ENCODE measurements at places on chromosomes 5 and 9.

GRCh38 chr5:117149312-117149711, 574.7 kb upstream of the SEMA6A start:
- no peak for DNase-seq

DNA sequence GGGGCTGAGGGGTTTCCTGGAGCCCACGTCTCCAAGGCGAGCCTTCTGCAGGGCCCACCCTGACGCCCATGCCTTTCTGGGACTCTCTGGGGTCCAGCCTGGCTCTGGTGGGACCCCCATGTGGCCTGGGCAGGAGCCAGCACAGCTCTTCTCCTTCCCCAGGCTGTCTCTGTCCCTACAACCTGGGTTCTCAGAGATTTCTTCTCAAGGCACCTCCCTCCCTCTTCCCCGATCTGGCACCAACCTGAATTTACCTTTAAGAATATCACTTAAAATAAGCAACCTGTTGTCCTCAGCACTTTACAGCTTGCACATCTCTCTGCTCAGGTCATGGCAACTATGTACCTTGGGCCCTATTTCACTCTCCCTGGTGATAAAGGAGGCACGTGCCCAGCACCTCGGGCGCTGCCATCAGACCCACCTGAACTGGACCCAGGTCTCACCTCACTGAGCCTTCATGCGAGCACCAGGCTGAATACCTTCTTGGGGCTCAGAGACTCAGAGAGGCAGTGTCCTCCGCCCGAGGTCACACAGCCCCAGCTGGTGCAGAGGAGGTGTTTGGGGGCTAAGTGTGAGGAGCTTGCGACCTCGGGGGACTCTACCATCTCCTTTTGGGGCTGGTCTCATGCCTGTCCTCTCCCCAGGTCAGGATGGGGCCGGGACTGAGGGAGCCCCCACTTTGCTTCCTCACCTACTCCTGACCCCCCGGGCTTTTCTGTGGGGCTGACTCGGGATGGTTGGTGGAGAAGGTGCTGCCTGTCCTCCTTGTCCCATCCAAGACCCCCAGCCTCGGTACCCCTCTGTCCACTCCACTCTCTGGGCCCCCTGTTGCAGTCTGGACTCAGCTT, 217.7 kb downstream of the C9orf50 start:
- no peak for DNase-seq

DNA sequence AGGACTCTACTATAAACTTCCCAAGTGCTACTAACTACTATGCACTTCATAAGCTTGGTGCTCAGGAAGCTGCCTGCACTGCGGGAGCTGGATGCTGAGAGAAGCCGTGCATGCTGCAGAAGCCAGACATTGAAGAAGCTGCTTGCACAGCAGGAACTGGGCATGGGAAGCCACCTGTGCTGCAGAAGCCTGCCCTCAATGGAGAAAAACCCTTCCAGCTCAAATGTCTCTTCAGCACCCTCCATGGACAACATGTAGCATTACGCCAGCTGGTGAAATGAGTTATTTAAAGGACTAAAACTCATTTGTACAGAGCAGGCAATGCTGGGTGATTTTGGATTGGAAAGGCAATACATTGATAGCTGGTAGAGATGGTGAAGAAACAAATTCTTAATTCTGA, 247.2 kb downstream of the KIF4B start:
- no peak for DNase-seq

DNA sequence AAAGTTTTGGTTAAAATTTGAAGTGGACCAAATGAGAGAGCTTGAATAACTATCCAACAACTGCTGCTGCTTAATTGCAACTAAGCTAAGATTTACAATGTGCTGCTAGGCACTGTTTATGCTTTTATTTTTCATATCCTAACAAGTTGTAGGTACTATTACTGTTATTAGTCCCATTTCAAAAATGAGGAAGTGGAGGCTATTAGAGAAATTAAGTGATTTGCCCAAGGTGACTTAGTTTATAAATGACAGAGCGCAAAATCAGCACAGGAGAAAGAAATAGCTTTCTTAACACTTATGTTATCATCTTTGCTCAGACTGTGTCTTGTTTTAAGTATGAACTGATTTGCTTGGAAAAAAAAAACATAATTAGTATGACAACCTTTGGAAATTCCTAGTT, 23.1 kb downstream of the WDR36 start:
- no peak for DNase-seq

DNA sequence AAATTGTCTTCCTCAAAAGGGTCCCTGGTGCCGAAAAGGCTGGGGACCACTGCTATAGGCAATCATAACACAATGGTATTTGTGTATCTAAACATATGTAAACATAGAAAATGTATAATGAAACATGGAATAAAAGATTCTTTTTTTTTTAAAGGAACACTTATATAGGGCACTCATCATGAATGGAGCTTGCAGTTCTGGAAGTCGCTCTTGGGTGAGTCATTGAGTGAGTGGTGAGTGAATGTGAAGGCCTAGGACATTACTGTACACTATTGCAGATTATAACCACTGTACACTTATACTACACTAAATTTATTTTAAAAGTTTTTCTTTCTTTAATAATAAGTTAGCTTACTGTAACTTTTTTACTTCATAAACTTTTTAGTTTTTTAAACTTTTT, 176.4 kb downstream of the ARRDC3 start:
- no peak for DNase-seq

- DNase-seq, result peak; percentile 27
Observed at GRCh38 chr9:96686638-96687335, 31.7 kb upstream of the PRXL2C start.

DNA sequence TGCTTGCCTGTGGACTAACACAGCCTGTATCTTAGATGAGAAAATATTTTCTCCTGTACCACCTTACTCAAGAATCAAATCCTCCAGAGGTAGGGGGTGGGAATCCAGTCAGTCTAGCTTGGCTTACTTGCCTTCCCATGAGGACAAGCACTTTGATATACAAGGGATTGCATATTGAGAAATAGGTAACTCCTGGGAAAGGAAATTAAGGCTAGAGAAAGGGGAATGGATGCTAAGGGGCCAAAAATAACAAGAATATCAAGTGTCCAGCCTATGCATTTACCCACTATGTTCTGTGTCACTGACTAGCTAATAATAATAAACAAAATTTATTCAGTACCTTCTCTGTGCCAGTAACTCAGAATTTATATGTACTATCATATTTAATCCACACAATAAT, 21.4 kb upstream of the SNX2 start:
- no peak for DNase-seq

GRCh38 chr9:14451949-14452348, 138.0 kb upstream of the NFIB start:
- no peak for DNase-seq

DNA sequence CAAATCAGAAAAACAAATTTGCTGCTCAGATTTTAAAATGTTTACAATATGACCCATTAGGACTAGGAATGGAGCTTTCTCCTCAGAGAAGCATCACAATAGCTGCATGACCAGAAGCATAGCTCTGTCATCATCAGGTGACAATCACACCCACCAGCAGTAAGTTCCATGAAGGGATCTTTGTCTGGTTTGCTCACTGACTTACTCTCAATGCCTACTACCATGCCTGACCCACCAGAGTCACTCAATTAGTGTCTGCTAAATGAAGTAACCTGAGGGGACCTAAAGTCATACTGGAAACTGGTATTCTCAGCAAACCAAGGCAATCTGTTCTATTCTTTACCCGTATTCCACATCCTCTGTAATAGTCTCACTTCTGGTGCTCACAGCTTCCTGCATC, 7.7 kb downstream of the ERMP1 start:
- DNase-seq, result no peak

GRCh38 chr9:93596399-93596798, 20.0 kb downstream of the PHF2 start:
- no peak for DNase-seq

GRCh38 chr5:20340126-20340525, 352.1 kb upstream of the CDH18 start:
- no peak for DNase-seq

DNA sequence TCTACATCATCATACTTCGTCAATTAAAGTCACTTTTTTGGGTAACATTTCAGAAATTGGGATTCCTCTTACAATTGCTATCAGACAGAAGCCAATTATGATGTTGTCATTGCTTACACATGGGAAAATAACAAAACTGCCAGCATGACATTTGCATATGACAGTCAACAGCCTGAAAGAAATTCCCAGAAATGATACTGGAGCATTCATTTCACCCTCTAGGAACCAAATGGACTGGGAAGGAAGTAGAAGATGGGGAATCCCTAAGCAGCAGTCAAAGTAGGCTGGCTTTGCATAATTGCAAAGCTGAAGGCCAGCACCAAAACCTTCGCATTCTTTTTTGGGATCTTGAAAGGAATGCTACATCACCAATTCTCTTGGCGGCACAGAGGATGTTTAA, 10.7 kb downstream of the HMGCS1 start:
- no peak for DNase-seq

- no peak for DNase-seq
Observed at GRCh38 chr5:18544421-18544820, 910.2 kb downstream of the TAF11L14 start.

GRCh38 chr5:140344683-140345423, 1.6 kb downstream of the HBEGF start:
- DNase-seq, result no peak

DNA sequence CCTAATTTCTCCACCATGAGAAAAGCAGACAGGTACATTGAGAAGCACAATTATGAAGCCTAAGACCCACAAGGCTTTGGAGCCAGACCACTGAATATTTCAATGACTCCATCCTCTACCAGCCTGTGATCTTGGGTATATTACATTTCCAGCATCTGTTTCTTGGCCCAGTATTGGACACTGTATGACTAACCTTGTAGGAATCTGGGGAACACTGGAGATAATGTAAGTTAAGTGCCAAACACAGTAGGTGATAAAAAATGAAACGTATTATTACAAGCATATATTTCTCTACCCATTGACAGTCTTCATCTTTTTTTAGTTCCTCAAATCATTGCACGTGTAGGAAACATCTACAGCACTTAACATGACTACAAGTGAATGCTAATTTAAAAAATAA, 28.6 kb upstream of the FEM1C start:
- no peak for DNase-seq

- DNase-seq, result peak; percentile 80
Observed at GRCh38 chr5:53490747-53491146, 10.3 kb downstream of the FST start.

DNA sequence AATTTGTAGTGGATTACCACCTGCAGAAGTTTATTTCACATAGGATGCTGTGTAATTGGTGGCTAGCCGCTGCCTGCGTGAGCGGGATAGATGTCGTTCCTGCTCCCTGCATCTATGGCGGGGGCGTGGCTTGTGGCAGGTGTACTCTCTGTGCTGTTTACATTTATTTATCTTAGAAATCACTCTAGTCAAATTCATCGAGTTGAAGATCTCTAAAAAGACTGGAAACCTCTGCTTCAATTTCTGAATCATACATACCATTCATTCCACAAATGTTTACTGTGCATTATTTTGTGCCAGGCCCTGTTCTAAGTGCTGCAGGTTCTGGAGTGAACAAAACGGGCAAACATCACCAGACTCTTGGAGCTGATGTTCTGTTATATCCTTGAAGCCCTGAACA, 11.9 kb downstream of the ROPN1L start:
- no peak for DNase-seq

GRCh38 chr5:109035436-109035835, 287.7 kb downstream of the FER start:
- DNase-seq, result no peak

- peak; percentile 75 for DNase-seq
Observed at GRCh38 chr9:35079426-35080341, at the start of gene FANCG. FANCG (minus strand) TSS chr9:35079942; CDS start chr9:35079524, 418 bp downstream.

DNA sequence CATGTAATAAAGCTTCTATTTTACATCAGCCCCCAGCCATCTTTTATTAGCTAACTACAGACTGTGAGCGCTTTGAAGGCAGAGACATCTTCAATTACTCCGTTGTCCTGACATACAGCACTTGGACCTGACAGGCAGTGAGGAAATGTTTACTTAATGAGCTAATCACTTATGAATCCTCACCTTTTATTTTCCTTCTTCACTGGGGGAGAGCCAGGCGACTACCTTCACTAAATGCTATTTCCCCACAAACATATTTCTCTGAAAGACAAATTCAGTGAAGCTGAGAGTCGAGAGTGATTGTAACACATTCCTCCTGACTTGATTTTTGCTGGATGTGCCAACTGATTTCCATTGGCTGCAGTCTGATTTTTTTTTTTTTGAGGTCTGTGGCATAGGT, 192.1 kb upstream of the CLINT1 start:
- DNase-seq, result no peak

GRCh38 chr5:179818746-179819295, 1.9 kb upstream of the SQSTM1 start:
- peak; percentile 78 for DNase-seq

DNA sequence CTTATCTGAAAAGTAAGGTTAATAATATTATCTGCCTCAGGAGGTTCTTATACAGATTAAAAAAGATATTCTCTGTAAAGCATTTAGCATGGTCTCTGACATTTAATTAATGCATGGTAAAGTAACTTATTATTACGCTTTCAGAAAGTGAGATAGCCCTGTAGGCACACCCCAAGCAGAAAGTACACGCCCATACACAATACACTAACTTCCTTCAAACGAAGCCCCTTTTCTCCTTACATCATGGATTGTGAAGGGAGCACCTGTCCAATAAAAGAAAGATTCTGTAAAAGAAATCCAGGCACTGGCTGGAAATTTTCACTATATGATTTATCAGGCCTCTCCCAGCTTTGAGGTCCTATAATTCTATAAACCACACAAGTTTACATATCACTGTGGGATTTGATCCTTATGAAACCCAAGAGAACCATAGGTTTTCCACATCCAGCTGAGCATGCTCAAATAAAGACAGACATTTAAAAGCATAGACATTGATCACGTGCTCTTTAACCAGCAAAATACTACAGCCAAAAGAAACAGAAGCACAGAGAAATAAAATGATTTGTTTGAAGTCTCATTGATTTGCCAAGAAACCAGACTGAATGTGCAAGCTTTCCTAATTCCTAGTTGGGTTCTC, 14.1 kb upstream of the NR3C1 start:
- no peak for DNase-seq

GRCh38 chr9:116572095-116572748, 114.9 kb upstream of the TRIM32 start:
- DNase-seq, result peak; percentile 70

DNA sequence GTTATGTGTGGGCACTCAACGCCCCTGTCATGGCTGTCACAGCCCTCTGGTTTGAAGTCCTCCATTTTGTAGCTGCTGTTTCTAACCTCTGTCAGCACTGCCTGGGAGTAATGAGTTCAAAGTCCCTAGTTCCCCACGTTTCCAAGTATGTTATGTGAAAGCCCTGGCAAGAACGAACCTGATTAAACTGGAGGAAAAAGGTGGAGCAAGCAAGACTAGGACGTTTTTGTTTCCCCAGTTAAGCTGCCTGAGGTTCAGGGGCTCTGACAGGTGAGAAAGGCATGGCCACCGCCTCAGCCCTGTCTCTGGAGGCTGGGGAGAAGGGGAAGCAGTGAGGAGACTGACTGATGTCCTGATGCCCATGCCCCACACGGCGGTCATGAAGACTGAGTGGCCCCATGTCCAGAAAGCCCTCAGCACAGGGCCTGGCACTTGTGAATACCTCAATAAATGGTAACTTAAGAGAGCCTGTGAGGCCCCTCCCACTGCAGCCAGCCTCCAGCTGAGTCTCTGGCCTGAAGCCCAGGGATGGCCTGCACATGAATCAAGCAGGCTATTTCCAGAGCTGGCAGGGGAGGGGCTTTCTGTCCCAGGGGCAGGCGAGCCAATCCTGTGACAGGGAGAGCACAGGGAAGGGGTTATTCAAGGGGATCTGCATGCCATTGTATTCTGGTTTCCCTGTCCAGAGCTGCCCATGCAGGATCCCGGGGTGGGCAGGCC, 61.8 kb downstream of the PFDN1 start:
- DNase-seq, result peak; percentile 65

Data from AG09319 (cell line).